ENCODE measurements at places on chromosomes 7 and 10.

DNA sequence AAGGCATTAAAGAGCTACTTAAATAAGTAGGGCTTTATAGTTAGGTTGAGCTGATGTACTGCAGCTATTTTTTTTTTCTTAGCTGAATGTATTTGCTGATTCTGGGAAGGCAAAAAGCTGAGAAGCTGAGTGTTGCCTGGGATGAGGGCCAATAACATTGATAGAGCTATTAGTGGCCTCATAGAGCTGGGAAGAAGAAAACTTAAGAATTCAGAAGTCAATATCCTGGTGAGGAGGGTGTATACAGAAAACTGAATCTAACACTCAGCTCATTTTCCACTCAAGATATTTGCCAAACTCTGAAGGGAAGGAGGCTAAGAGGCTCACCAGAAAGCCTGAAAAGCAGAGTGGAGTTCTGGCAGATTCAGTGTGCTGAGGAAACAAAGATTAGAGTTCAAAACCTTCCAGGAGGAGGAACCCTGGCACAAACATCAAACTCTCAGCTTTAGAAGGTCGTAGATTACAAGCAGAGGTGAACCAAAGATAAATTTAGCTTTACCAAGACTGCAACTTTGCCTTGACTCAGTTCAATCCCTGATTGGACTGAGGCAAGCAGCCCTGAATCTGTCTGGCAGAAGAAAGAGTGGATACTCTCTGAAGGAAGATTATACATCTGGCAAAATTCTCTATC, 11.3 kb downstream of the PPP1R3C start:
- DNase-seq, result peak; percentile 37

DNA sequence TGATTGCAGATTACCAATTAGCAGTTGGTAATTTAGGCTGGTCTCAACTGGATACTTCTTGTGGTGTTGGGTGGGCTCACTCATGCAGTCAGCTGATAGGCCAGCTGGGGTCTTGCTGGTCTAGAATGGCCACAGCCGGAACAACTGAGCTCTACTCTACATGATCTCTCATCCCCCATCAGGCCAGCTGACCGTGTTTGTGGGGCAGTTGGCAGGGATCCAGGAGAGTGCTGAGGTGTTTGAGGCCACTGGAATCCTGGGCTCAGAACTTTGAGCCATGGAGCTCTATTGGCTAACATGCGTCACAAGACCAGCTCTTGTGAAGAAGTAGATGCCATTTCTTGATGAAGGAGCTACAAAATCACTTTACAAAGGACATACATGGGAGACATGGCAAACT, 242.4 kb downstream of the GFRA1 start:
- no peak for DNase-seq

DNA sequence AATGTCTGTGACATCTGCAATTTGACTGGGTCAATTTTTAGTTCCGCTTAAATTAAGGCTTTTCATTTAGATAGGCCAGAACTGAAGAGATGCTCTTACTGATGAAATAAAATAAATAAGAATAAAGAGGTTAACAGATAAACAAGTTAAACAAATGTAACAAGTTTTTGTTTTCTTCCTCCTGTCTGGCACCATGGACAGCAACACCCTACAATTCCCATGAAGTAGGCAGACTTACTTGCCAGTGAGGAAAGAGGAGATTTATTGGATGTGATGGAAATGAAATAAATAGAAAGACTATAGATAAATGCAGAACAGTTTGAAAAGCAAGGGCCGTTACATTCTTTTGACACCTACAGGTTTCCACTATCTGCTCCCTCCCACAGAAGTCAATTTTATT, 118.5 kb downstream of the AMPH start:
- peak; percentile 7 for DNase-seq

DNA sequence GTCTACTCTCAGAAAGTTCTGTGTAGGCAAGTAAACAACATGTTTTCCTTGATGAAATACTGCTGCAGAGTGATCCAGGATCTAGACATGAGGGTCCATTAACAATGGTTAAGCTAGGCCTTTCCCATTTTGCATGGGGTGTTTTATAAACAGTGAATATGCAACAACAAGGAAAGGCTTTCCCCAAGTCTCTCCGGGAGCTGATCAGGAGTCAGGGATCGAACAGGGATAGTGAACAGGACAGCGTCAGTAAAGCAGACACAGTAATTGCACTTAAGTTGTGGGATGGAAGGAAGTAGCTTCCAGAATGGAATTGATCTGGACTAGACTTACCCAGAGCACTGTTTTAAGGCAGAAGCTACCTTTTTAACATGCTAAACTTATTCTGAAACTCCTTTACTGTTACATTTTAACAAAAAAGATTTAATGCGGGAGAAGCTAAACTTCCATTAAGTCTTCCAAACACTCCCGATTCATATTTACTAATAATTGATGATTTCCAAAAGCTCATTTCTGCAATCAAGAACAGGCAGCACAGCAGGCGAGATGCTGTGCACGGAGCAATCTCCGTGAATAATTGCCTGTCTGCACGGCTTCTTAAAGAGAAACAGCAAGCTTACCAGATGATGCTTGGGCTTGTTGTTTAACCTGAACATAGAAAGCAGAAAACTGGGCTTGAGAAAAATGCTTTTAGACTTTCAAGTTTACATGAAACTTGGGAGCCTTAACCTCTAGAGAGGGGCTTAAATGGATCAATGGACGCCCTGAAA, 50.3 kb upstream of the DOCK1 start:
- no peak for DNase-seq

- no peak for DNase-seq
These were observed 11.2 kb upstream of the FRMPD2 start for GRCh38 chr10:48285710-48286109.

DNA sequence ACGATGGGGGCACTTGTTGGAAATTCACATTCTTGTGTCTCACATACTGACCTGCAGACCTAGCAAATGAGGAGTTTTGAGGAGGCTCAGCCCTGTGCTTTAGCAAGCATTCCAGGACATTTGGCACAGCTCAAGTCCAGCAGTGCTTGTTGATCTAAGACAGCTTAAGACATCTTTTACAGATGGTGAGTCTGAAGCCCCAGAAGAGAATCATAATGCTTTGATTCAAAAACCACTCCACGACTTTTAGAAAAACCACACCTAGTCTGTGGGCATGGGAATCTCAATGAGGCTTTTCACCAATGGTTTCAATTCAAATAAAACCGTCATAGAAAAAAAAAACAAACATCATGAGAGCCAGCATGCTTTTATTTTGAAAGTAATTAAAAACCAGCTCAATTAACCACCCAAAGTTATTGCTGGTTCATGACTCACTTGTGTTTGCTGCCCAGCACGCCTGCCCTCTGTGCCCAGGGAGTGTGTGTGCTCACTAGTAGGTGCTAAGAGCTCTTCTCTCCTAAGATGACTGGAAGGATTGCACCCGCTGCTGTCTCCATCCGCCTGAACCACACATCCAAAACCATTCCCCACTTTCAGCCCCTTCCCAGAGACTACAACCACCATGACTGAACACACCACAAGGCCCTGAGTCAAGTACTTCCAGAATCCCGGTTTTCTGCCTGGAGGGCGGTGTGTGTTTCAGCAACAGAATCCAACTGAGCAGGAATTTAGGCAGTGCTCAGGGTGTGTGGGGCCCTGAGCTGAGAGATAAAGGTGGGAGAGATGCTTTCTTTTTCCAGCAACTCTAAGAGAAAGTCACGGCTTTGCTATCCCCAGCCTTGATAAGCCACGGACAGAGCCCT, 130.2 kb upstream of the ADAM12 start:
- DNase-seq, result peak; percentile 8

- peak; percentile 30 for DNase-seq
These were observed 28.3 kb downstream of the NCAPG2 start for GRCh38 chr7:158676171-158676840.

DNA sequence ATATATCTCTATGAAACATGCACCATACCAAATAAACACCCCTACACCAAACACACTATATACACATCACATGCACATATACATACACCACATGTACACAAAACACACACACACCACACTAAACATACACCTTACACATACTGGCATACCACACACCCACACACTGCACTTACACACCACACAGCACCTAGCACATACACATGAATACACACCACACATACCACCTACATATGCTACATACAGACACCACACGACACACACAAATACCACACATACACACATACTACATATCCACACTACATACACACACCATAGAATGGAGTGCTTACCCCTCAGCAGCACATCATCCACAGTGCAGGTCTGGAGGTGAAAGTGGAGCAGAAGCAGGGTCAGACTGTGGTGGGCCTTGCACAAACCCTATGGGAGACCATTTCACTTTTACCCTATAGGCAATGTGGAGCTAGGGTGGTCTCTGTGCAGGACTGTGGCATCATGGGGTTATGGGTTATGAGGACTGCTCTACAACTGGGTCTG, 64.6 kb downstream of the WDFY4 start:
- DNase-seq, result no peak

GRCh38 chr10:62433181-62433692, 59.1 kb downstream of the ZNF365 start:
- peak; percentile 98 for DNase-seq

- no peak for DNase-seq
These were observed 266.4 kb upstream of the TCERG1L start for GRCh38 chr10:131577786-131578471.

GRCh38 chr7:97179454-97180104, 62.1 kb downstream of the SDHAF3 start:
- peak; percentile 67 for DNase-seq

Measured in EH (cell line).